Breast epithelium (tissue), 4 donors: ENCODE measurements at places on chromosomes 11 and 22. TPM values are rescaled to one million over a fixed set of nuclear protein-coding genes. Genes with fewer than 3 reads are reported as not detected.

Gene OR51L1
- not detected for total RNA-seq

GRCh38 chr11:78432956-78433355 lies 15.3 kb upstream of the GAB2 start:
- H3K36me3 ChIP-seq, result no peaks in the 10 kb centered on the region
- no peaks in the 10 kb centered on the region for H3K4me1 ChIP-seq
- H3K27me3 ChIP-seq, result no peaks in the 10 kb centered on the region
- H3K4me3 ChIP-seq, result no peak overlapping the region
- H3K27ac ChIP-seq, result no peak overlapping the region

DNA sequence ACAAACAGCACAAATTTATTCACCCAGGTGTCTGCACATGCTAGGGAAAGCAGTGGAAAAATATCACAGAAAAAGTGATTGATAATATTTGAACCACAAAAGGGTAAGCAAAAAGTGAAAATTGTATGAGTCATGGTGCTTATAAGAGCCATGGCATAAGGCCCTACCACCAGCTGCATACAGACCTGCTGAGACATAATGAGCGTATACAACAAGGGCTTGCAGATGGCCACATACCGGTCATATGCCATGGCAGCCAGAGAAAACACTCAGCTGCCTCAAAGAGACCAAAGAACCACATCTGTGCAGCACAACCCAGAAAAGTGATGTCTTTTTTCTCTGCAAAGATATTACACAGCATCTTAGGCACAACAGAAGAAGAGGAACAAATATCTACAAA lies 71.4 kb upstream of the OR9G4 start:
- H3K36me3 ChIP-seq, result no peaks in the 10 kb centered on the region
- no peaks in the 10 kb centered on the region for H3K4me1 ChIP-seq
- H3K27me3 ChIP-seq, result no peaks in the 10 kb centered on the region
- H3K4me3 ChIP-seq, result no peak overlapping the region
- DNase-seq, result no peak

DNA sequence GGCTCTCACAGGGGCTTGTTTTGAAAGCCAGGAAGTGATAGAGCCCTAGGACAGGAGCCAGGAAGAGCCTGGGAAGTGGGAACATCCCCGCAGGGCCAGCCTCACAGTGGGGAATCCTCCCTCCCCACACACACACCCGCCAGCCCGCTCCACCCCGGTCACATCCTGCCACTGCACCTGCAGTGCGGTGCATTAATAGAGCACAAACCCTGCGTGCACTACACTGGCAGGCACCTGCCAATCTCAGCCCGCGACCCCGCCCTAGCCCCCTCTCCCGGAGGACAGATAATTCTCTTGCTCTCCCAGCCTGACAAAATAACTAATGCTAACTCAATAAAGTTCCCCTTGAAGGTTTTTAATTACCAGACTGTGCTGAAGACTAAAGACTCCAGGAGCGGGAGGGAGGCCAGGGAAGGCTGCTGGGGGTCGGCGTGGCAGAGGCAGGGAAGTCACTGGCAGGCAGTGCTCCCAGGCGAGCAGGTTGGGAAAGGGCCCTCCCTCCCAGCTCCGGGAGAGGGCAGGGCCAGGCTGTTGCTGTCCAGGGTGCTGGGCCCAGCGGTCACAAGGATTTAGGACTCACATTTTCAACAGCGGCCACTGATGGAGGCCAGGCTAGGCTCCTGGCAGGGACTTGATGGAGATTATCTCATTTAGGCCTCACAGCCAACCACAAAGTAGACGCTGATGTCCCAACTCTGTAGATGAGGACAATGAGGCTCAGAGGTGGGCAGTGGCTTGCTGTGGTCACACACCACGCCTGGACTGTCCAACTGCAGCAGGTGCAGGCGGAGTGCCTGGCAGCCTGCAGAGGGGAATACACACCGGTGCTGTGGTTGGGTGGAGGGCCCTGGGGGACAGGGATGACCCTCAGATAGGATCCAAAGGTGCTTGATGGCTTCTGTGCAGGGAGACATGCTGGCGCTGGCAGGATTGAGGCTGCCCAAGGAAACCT lies 23.9 kb upstream of the TCF20 start:
- no peak overlapping the region for H3K27ac ChIP-seq
- no peaks in the 10 kb centered on the region for H3K36me3 ChIP-seq
- no peak overlapping the region for H3K4me3 ChIP-seq
- H3K27me3 ChIP-seq, result no peaks in the 10 kb centered on the region
- DNase-seq, result no peak

Gene SEC14L6
- 0.73 TPM for total RNA-seq

Gene SAA2
- 428 TPM for total RNA-seq

DNA sequence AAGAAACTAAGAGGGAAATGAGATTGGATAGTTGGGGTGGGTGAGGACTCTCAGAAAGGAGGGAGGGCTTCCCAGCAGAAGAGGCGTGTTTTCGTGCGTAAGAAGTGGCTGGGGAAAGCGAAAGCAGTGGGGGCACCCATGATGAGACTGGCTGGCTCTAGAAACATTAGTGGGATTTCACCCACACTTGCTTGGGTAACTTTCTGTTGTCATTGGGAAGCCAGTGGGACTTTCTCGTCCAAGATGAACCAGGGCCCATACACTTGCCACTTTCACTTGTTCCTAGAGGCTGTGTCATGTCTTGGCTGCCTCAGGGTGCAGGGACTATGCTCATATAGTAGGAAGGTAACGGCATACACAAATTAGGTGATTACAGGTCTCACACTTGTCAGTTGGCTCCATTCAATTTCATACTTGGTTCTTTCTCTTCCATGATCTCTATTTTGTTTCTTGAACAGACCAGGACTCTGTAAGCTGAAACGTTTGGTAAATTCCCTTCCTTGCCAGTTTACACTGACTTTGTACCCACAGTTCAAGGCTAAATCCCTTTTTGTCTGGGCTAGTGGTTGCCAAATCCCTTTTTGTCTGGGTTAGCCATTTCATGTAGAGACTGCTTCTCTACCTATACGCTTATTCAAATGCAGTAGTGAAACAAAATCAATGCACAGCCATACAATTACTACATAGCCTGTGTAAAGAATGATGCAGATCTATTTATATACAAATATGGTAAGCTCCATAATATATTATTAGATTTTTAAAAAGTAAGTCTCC lies 42.0 kb upstream of the CXCR5 start:
- no peaks in the 10 kb centered on the region for H3K36me3 ChIP-seq
- no peak for DNase-seq
- H3K27ac ChIP-seq, result no peak overlapping the region

GRCh38 chr11:121040614-121041002 lies 16.7 kb downstream of the TBCEL start:
- DNase-seq, result no peak
- no peaks in the 10 kb centered on the region for H3K27me3 ChIP-seq
- no peaks in the 10 kb centered on the region for H3K36me3 ChIP-seq
- H3K4me3 ChIP-seq, result no peak overlapping the region
